Mesenteric fat pad (tissue), 1 donor: ENCODE measurements at places on chromosomes 7 and 10. TPM values are rescaled to one million over a fixed set of nuclear protein-coding genes. Genes with fewer than 3 reads are reported as not detected.

GRCh38 chr7:132672200-132672990, 96.1 kb upstream of the PLXNA4 start:
- DNase-seq = no peak

- DNase-seq = no peak
Observed at GRCh38 chr10:53403688-53404087, 631.1 kb upstream of the MBL2 start.

DNA sequence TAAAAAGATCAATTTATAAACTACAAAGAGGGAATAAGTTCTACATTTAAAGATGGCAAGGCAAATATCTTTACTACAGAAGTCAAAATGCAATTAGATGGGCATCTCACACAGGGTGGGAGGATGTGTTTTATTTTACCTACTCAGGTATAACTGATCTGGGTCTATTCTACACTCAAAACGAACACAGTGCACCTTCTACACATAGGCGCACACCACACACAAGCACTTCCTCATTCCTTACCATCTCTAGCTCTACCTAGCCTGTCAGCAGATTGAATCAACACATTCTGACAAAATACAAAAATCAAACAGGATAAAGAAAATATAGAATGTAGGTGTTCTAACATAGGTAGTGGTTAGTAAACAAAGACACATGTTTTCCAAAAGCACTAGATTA, 64.8 kb downstream of the SGCE start:
- DNase-seq = no peak

DNA sequence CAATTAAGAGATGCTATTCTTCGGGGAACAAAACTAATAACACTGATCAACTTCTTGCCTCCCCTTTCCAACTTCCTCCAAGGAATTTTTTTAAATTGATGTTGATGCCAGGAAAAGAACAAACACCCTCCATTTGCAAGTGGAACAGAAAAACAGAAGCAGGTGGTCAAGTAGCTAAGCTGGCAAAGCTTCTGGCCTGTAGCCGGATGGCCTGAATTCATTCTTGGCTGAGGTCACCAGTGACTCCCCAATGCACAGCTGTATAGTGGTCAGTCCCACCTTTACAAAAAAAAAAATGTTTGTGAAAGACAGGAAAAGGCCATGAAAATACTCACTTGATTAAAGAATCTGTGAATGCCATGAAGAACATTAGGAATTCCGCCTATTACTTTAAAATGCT, 39.1 kb downstream of the DOCK4 start:
- no peak for DNase-seq

DNA sequence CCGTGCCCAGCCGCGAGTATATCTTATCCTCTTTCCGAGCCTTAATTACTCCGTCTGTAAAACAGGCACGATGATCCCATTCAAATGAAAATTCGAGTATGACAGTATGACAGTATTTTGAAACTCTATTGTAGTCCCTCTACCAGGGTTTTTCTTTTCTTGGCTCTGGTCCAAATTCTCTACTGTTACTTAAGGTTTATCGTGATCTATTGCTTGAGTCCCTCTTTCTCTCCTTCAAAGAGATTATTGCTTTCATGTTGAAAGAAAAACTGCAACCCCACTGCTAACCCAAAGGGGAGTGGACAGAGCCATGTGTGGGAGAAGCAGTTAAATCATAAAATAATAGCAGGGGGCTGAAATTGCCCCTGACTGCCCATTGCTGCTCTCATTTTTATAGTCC, 1156.6 kb upstream of the AUTS2 start:
- DNase-seq = no peak

The KIN gene
- total RNA-seq = 10.6 TPM

DNA sequence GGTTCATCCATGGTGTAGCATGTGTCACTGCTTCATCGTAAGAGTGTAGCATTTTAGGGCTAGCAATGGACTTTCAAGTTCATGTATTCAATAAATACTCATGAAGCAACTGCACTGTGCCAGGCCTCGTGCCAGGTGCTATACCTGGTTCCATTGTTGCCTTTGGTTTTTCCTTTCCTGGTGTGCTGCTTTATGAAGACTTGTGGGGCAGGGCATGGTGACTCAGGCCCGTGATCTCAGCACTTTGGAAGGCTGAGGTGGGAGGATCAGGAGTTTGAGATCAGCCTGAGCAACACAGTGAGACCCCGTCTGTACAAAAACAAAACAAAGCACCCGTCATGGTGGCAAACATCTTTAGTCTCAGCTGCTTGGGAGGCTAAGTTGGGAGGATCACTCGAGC, 2.2 kb upstream of the CPA4 start:
- no peak for DNase-seq

GRCh38 chr7:39240864-39241263, 263.2 kb downstream of the POU6F2 start:
- no peak for DNase-seq

The KCNIP2 gene
- 151 TPM for total RNA-seq

- DNase-seq = no peak
Observed at GRCh38 chr10:79585870-79586527, 24.7 kb upstream of the SFTPA1 start.

DNA sequence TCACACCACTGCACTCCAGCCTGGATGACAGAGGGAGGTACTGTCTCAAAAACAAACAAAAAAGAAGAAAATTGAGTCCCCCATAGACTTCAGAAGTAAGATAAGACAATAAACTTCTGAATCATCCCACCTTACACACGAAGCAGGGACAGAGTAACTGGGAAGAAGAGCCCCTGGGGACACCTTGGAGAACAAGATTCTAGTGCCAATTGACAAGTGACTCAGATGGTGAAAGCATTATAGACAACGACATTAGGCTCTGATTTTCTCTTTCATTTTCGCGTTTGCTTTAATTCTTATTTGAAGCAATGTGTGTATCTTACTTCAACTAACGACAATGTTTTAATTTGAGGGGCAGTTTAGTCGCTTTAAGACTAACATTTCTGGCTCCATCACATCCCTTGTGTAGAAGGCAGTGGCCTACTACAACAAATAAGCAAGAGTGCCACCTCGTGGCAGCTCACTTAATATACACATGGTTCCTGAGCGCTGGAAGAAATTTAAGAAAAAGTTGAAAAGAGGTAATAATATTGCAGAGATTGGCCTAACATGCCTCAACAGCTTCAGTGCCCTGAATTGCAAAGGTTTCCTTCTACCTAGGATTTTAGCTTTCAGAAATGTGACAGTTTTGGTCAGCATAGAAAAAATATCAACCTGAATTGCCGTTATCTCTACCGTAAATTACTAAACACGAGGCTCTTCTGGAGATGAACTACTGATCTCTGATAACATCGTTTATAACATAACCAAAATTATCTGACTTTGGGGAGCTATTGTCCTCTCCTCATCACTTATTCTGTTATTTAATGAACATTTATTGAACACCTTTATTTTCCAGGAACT, 36.7 kb downstream of the ASNS start:
- no peak for DNase-seq

GRCh38 chr7:101823096-101823495, 5.7 kb downstream of the CUX1 start:
- DNase-seq = peak; percentile 47

The CPN1 gene
- not detected for total RNA-seq

GRCh38 chr7:105876964-105877601, 684 bp upstream of the ATXN7L1 start:
- no peak for DNase-seq

The ACTR3C gene
- total RNA-seq = 2.6 TPM

DNA sequence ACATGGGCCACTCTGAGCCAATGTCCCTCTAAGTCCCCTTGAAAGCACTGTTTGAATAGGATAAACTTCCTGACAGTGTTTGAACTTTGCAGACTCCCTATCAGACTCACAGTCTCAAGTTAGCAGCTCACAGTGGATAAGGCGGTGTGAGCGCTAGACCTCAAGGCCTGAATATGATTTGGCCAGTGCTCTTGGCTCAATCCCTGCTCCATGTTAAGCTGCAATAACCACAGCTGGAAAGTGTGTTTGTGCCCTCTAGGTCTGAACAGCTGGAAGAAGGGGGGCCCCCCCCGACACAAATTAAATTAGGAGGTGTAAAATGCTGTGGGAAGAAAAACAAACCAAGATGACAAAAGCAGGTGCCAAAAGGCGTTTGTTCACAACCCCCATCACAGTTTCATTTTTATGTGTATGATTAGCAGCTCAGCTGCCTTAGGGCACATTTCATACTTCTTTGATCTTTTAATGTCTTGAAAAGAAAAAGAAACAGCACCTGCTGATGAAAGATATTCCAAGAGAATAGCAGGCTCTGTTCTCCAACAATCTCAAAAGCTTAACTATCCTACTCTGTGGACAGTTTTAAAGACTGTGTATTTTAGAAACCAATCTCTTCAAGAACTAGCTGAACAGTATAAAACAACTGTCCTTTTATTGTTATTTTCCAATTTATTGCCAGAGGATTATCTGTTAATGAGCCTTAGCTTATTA, 167.6 kb downstream of the SNX13 start:
- no peak for DNase-seq

DNA sequence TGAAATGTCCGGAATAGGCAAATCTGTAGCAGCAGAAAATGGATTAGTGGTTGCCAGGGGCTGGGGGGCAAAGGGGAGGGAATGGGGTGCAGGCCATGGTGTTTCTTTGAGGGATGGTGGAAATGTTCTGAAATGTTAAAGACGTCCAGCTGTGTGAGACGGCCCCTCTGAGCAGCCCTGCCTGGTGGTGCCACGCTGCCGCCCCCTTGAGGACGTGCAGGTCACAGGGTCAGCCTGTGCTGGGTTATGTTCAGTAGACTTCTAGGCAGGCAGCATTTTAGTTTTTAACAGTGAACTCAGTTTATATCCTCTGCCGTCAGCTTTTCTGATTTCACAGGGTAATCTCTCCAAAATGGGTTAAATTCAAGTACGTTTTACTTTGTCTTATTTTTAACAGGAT, 9.4 kb downstream of the NUB1 start:
- no peak for DNase-seq

The HOXA4 gene
- total RNA-seq = 4.0 TPM

The GAD2 gene
- not detected for total RNA-seq

- no peak for DNase-seq
Observed at GRCh38 chr7:101747879-101748345, 69.5 kb upstream of the CUX1 start.

DNA sequence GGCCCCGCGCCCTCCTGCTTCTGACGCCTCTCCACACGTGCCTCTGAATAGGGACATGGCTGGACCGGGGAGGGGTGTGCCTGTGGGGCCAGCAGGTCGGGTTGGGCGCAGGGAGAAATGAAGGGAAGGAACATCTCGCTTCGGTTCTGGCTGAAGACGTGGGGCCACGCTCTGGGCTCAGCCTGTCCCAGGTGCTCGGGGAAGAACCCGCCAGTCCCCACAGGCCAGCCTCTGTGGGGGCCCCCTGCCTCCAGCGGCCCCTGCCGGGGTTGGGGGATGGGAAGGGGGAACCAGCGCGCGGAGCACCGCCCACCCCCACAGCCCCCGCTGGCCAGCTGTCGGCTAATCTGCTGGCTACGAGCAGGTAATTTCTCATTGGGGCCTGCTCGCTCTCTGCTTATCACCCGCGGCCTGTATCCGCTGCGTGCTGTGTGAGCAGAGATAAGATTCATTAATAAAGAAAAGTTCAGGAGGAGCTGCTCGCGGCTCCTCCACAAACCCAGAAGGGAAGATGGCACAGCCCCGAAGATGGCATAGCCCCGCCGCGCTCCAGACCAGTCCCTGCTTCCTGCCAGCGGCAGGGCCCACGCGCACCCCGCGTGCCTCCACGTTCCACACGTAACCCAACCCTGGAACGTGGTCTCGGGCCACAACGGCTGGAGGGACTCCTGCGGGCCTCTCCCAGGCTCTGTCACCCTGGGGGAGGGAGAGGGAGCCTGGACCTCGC, 186.2 kb downstream of the ELFN1 start:
- peak; percentile 79 for DNase-seq

GRCh38 chr7:97430006-97430405, 301.9 kb upstream of the TAC1 start:
- no peak for DNase-seq

- DNase-seq = no peak
Observed at GRCh38 chr7:30740417-30741181, 11.3 kb upstream of the INMT start.

DNA sequence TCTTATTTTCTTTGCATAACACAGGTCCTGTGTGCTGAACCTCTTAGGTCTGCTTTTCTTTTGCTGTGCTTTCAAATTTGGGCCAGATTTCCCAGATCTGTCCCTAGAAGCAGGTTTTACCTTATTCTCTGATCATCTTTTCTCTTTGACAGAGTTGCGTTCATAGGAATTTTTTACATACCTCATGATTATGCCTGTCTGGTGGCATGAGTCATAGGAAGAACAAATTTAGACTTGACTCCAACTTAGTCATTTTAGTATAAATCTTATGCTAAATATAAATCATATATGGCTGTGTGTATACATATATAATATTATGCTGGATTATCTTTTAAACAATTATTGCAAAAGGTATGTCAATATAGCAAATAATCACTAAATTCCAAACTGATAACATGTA, 1038.9 kb downstream of the GRM8 start:
- DNase-seq = no peak

- DNase-seq = no peak
Observed at GRCh38 chr10:62623223-62623622, 181.3 kb upstream of the ADO start.

DNA sequence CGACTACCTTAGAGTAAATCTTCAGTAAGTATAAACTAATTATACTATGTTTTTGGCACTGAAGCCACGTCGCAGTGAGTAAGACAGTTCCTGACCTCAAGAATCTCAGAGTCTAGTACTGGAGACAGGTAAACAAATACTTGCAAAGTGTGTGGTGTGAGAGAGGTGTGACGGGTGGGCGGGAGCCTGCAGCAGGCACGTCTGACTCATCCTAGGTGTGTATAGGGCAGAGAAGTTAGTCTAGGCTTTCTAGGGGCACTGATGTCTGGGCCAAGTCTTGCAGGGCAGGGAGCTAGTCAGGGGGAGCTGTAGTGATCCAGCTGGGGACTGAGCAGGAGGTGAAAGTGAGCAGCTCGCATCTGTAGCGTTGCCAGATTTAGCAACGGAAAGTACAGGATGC, 35.9 kb upstream of the SFTPD start:
- DNase-seq = no peak

The C1GALT1 gene
- total RNA-seq = 23.8 TPM

DNA sequence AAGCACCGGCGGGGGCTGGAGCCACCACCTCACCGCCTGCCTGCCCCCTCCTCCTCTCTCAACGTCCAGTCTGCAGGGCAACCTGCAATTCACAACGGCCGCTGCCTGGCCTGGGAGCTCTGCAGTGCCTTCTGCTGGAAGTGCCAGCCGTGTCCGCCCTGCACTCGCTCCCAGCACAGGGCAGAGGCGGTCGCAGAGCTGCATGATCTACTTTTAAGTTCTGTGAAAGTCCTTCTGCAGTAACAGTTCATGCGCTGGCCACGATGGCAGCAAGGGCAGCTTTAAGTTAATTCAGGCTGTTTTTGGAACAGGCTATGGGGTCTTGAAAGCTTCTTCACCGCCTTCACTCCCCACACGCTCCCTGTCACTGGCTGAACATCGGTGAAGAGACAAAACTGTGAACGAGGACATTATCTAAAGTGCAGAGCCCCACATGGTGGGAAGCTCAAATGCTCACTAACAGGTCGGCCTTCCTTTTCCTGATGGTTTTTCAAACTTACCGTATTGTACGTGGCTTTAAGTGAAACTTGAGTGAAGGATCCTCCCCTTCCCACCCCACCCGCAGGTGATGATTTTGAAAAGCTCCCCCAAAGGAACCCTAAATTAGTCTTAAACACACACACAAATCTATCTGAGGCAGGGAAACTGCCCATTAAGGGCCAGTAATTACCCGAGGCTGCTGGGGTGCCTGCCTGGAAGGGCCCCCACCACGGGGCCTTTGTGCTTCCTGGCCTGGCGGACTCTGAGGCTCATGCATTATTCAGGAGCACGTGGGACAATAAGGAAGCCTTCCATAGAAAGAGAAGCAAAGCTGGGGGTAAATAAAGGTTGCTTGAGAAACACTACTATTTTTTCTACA, 504.3 kb downstream of the DNAJB6 start:
- DNase-seq = no peak

The HOXA11 gene
- total RNA-seq = 6.1 TPM
